ENCODE measurements at places on chromosomes 3 and 15. TPM values are rescaled to one million over a fixed set of nuclear protein-coding genes. Genes with fewer than 3 reads are reported as not detected.

The SNRPA1 gene
- 33.2 TPM for total RNA-seq

The PRSS50 gene
- total RNA-seq: 0.17 TPM

The FETUB gene
- total RNA-seq: not detected

The CHD2 gene
- total RNA-seq: 124 TPM

The GOLGA8J gene
- total RNA-seq: not detected

The SV2B gene
- 0.35 TPM for total RNA-seq

The MESP1 gene
- total RNA-seq: 4.6 TPM

The MUSTN1 gene
- 4.7 TPM for total RNA-seq

The PAQR5 gene
- total RNA-seq: 20.5 TPM

The NBEAL2 gene
- total RNA-seq: 150 TPM

The UACA gene
- total RNA-seq: 62.2 TPM

The FEZF2 gene
- total RNA-seq: not detected

The GP9 gene
- total RNA-seq: not detected

The MITF gene
- total RNA-seq: 62.0 TPM

The MKRN3 gene
- not detected for total RNA-seq

The GOLGA8Q gene
- 1.6 TPM for total RNA-seq

The LINGO1 gene
- 2.3 TPM for total RNA-seq

The HYAL1 gene
- total RNA-seq: 82.4 TPM

The PDIA3 gene
- 520 TPM for total RNA-seq

The CHDH gene
- total RNA-seq: 46.4 TPM

The GPR27 gene
- total RNA-seq: 4.5 TPM

The LRTM1 gene
- total RNA-seq: not detected

The ATP8B4 gene
- 15.8 TPM for total RNA-seq

The WDR93 gene
- total RNA-seq: 0.49 TPM

The IMPG2 gene
- 0.29 TPM for total RNA-seq

The GPR15 gene
- 0.17 TPM for total RNA-seq

The ZNF717 gene
- 18.2 TPM for total RNA-seq

The NTRK3 gene
- 1.6 TPM for total RNA-seq

The C3orf20 gene
- total RNA-seq: not detected

The PTH1R gene
- 11.7 TPM for total RNA-seq

The RETNLB gene
- total RNA-seq: not detected

The IVD gene
- total RNA-seq: 123 TPM

The ERICH6 gene
- total RNA-seq: 0.09 TPM

The CPB1 gene
- 16.5 TPM for total RNA-seq
